ENCODE measurements at places on chromosomes 5 and 9.

- DNase-seq, result no peak
Measured at GRCh38 chr5:111829701-111830100, 72.7 kb upstream of the NREP start.

DNA sequence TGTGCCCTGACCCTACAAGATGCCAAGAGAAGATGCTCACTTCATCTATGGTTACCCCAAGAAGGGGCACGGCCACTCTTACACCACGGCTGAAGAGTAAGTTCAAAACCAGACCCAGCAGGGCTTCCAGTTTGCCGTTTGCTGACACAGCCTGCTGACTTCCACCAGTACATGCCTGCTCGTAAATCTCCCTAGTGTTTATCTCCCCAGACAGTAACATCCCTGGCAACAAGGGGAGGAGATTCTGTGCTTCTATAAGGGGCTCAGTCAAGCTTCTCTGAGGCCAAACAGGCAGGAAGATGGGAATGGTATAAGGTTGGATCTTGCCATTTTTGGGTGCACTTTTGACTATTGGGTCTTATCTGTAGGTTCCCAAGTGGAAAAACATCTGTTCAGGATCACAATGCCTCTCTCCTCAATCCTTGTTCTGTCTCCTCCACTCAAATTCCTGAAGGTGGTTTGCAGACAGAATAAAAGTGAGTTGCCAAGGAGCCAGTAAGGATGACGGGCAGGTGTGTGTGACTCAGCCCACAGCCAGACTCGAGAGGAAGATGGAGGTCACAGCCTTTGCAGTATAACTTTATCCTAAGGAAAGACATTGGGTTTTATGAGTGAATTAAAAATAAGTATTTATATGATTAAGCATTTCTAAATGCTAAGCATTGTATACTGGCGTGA, 1.9 kb downstream of the MLANA start:
- no peak for DNase-seq

GRCh38 chr9:33068991-33069390, 7.5 kb downstream of the SMU1 start:
- DNase-seq, result no peak

GRCh38 chr9:133474215-133474614, 4.7 kb downstream of the SLC2A6 start:
- DNase-seq, result no peak

GRCh38 chr5:9233712-9234111, 312.2 kb downstream of the SEMA5A start:
- no peak for DNase-seq

GRCh38 chr5:2913281-2913680, 161.8 kb upstream of the IRX2 start:
- no peak for DNase-seq

GRCh38 chr9:113409481-113409880, 994 bp downstream of the POLE3 start:
- no peak for DNase-seq

GRCh38 chr5:150081541-150082283, 4.6 kb downstream of the CSF1R start:
- DNase-seq, result no peak

Data from SW 1271 (cell line).